Erythroblast (primary cell): ENCODE measurements at places on chromosomes 6 and 20.

GRCh38 chr6:36934901-36935300 is 19.6 kb upstream of the PI16 start:
- no peak for DNase-seq

GRCh38 chr6:165744555-165745228 is 81.7 kb upstream of the PDE10A start:
- no peak for DNase-seq

DNA sequence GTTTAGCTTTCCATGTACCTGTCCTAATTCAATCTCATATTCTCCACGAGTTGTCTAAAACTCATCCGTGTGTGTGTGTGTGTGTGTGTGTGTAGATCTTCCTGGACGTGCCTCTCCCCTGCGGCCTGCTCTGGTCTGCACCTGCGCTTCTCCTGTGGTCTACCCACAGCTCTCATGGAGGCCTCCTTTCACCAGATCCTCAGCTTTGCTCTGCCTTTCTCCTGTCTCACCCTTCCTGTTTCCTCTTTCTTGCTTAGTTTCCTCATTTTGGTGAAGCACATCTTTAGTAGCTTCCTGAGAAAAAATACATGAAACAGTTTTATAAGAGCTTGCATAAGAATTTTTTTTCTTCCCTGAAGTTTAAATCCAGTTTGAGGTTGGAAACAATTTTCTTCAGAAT is 18.1 kb downstream of the SLX4IP start:
- peak; percentile 20 for DNase-seq

DNA sequence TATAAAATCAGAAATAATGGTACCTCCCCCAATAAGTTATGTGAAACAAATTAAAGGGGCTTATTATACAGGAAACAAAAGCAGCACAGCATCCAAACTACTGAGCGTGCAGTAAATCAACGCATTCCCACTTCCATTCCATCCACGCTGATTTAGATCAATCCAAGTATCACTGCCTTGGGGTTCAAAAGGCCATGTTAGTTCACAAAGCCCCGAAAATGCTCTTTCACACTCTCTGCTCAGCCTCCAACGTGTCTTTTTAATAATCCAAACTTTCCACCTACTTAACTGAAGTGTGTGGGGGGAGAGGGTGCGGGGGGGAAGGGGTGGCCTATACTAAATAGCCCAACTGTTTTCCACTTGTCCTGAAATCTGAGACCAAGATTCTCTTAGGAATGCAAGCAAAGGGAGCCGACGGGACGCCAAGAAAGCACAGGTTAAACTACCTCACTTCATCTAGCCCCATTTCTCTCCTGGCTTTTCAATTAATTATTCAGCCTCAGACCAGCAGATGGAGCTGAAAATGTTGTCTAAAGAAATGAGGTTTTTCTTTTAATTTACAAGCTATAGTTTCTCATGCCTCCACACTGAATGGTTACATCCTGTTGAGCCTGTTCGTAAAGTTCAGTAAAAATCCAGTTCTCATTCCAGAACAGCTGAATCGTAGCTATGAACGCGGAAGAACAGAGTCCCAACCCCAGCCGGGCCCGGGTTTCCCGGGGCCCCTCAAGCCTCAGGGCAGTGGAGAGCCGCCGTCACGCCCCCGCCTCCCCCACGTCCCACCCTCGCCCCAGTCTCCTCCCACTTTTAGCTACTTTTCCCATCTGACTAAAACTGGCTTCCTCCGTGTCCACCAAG is 1.0 kb upstream of the NXT1 start:
- DNase-seq = no peak

DNA sequence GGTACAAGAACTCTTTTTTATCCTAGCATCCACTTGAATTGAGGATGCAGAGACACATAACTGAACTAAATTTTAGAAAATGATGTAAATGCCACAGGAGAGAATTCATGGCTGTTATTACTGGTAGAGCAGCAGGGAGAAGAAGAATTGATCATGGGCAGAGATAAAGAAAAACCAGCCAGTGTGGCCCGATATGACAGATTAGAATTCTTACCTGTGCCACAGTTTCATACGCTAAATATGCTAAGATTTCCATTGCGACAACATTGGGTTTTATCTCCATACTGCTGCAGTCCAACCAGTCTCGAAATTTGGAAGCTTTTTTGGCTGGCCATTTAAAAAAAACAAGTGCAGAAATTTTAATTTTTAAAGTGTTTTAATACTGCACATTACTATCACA is 373.8 kb upstream of the RUNX2 start:
- DNase-seq = no peak

DNA sequence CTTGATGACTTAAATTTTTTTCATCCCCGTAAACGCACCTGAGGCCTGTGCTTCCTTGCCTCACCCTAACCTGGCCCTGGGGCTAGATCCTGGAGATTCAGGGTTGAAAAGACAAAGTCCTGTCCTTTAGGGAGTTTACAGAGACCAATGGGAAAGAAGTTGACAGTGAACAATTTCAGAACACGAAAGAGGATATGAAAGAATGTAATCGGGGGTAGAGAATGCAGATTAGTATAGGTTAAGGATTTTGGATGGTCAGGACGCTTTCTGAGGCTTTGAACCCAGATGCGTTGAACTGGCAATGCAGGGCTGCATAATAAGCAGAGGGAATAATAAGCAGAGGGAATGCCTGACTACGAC is 1.7 kb upstream of the FBXO5 start:
- peak; percentile 46 for DNase-seq

DNA sequence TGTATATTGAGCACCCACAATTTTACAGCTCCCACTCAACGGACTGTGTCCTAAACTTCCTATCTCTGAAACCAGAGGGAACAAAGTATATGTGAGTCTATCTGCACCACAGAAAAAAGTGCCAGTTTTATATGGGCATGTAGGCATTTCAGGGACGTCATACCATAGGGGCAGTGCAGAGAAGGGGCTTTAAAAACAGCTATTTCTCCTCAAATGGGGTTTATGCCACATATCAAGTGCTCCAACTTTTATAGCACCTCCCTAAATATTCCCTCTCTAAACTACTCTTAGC is 28.9 kb upstream of the ASF1A start:
- no peak for DNase-seq

GRCh38 chr20:40283689-40284088 is 405.3 kb downstream of the MAFB start:
- no peak for DNase-seq

GRCh38 chr6:69888482-69889233 is 22.3 kb downstream of the COL19A1 start:
- DNase-seq = no peak

- DNase-seq = no peak
Measured at GRCh38 chr20:35013421-35014411, 58.0 kb downstream of the MYH7B start.

GRCh38 chr6:122429323-122429722 is 29.9 kb downstream of the HSF2 start:
- no peak for DNase-seq

DNA sequence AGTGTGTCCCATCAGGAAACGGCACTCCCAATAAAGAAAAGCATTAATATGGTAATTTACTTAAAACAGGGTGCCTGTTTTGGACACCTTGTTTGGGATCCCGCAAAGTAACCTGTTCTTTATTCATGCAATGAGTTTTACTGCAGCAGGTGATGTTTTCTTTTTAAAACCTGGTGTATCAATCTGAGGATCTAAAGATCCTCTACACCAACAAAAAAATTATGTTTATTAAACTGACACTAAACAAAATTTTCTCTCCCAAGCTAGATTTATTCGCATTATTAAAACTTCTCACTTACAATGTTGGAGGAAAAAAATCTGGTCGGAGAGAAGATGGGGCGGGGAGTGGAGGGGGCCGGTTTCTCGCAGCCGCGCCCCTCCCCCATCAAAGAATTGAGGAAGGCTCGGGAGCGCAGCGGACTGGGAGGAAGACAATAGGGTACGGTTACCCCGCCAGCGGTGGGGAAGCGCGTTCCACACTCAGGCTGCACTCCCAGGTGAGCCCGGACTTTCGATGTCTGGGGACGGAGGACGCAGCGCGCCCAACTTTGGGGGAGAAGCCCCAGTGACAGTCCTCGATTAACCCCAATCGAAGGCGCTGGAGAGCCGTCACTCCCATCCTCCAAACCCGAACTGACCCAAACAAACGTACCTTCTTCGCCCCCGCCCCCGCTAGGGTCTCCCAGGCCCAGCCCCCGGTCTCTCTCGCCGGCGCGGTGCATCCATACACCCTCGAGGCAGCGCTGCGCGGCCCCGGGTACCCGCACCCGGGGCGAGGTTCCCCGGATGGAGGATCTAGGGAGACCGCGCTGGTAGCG is 1.3 kb downstream of the CD24 start:
- no peak for DNase-seq
